Kidney (tissue), 22 donors: ENCODE measurements at places on chromosomes 3 and 15. TPM values are rescaled to one million over a fixed set of nuclear protein-coding genes. Genes with fewer than 3 reads are reported as not detected.
A peak's percentile ranks its signal among the peaks of the same experiment; 100 is the strongest.

DNA sequence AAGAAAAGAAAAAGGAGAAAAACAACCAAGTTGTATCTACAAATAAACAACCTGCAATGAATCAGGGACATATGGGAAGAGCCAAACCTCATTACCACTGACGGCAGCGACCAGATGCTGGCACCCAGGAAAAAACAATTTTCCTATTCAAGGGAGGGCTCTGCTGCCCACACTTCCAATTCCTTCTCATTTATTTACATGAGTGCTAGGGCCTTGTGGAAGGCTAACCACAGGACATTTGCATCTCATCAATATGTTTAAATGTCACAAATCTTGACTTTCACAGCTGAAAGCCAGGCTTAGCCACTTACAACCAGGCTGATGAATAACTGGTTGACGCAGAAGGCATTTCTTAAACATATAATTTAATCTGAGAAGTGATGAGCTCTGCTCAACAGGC, 36.0 kb downstream of the RFTN1 start:
- DNase-seq = no peak
- peaks cover 10% of the 10 kb centered on the region for H3K4me1 ChIP-seq
- no peaks in the 10 kb centered on the region for H3K27me3 ChIP-seq
- no peak overlapping the region for H3K4me3 ChIP-seq
- H3K36me3 ChIP-seq = no peaks in the 10 kb centered on the region

NISCH gene
- total RNA-seq = 98.7 TPM

DNA sequence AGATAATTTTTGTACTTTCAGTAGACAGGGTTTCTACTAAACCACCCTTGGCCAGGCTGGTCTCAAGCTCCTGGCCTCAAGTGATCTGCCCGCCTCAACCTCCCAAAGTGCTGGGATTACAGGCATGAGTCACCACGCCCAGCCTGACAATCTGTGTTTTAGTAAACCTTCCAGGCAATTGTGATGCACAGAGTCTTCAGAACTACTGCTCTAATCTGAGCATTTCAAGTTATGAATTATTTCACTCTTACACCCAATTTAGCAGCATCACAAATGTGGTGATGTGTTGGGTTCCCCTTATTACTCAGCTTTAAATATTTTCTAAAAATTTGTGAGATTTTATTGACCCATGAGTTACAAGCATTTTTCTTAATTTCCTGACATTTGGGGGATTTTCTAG, 94.4 kb downstream of the ULK4 start:
- no peaks in the 10 kb centered on the region for H3K27me3 ChIP-seq
- no peak overlapping the region for H3K27ac ChIP-seq
- H3K36me3 ChIP-seq = no peaks in the 10 kb centered on the region
- DNase-seq = no peak
- no peaks in the 10 kb centered on the region for H3K4me1 ChIP-seq
- H3K4me3 ChIP-seq = no peak overlapping the region

GRCh38 chr15:57060799-57061198, 142.4 kb downstream of the TCF12 start:
- H3K27ac ChIP-seq = no peak overlapping the region
- H3K27me3 ChIP-seq = no peaks in the 10 kb centered on the region
- H3K36me3 ChIP-seq = no peaks in the 10 kb centered on the region
- H3K4me1 ChIP-seq = peaks cover 9% of the 10 kb centered on the region
- no peak overlapping the region for H3K4me3 ChIP-seq

- no peak for DNase-seq
- no peak within 1 kb of the TSS for H3K4me3 ChIP-seq
- H3K27ac ChIP-seq = no peak within 1 kb of the TSS
- no peaks in the 10 kb centered on the region for H3K4me1 ChIP-seq
- H3K36me3 ChIP-seq = no peaks in the 10 kb centered on the region
Measured at GRCh38 chr3:172447611-172448579, at the start of gene GHSR. TSS of gene GHSR (minus strand) at chr3:172448456. CDS start at chr3:172448413, 43 bp downstream.

MEX3B gene
- total RNA-seq = 0.91 TPM

CAMK2N2 gene
- 0.31 TPM for total RNA-seq

DNA sequence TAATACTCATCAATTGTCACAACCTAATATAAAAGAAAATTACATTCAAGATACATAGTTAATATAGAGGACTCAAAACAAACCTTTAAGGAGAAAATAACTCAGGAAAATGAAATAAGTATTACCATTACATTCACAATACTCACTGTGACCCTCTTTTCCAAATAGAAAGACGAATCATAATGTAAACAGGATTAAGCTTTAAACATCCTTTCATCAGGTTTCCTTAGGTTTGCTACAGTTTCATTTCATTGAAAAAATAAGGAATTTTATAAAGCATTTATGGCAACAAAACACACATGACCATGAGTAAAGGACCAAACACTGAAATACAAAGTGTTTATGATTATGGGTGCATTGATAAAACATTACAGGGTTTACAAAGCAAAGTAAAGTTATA, 162.7 kb downstream of the ALCAM start:
- no peaks in the 10 kb centered on the region for H3K36me3 ChIP-seq
- H3K4me3 ChIP-seq = no peak overlapping the region
- no peaks in the 10 kb centered on the region for H3K4me1 ChIP-seq
- no peak for DNase-seq

DNA sequence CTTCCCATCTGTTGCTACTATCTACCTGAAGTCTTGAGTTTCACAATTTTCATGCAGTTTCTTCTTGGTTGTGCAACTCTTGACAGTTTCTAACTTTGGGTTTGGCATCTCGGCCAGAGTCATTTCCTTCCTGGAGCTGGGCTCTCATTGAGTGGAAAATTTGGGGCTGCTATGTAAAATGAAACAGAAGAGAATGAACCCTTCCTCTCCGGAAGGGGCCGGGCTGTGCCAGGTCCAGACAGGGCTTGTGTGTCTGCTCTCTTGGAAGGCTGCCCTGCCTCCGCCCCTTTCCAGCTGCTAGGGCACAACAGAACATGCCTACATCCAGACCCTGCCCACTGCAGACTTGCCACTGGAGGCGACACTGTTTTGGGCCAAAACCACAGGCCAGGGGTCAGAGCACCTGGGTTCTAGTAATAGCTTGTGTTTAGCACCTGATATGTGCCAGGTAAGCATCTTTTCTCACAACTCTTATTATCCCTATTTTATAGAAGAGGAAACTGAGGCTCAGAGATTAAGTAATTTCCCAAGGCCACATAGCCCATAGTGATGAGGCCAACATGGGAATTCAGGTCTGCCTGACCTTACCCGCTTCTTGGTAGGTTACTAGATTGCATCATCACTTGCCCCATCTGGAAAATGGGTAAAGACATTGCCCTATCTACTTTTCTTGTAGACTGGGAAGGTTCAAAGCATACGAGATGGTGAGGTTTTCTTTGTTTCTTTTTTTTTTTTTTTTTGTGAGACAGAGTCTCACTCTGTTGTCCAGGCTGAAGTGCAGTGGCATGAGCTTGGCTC, 25.0 kb downstream of the IRAK2 start:
- no peaks in the 10 kb centered on the region for H3K27me3 ChIP-seq
- no peaks in the 10 kb centered on the region for H3K36me3 ChIP-seq
- DNase-seq = no peak
- H3K27ac ChIP-seq = peak overlapping the region; percentile 85
- no peak overlapping the region for H3K4me3 ChIP-seq

GRCh38 chr3:154227531-154227930, 96.8 kb downstream of the DHX36 start:
- no peaks in the 10 kb centered on the region for H3K4me1 ChIP-seq
- H3K27ac ChIP-seq = no peak overlapping the region
- H3K36me3 ChIP-seq = no peaks in the 10 kb centered on the region
- H3K27me3 ChIP-seq = no peaks in the 10 kb centered on the region
- no peak overlapping the region for H3K4me3 ChIP-seq
- DNase-seq = peak; percentile 21

KNG1 gene
- total RNA-seq = 8.7 TPM

DNA sequence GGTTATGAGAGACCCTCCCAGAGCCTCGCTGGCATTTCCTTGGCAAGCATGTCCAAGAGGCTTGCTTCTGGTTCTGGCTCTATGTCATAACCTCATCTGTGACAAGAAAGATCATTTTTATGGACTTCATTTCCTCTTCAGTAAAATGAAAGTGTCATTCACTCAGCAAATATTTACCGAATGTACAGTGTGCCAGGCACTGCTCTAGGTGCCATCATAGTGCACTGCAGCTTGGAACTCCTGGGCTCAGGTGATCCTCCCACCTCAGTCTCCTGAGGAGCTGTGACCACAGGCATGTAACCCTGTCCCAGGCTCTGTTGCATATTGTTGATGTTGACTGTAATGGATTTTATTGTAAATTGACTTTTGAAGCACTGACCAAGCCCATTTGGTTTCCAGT, 18.7 kb upstream of the ITPKA start:
- no peak overlapping the region for H3K4me3 ChIP-seq
- H3K27me3 ChIP-seq = no peaks in the 10 kb centered on the region
- no peak overlapping the region for H3K27ac ChIP-seq
- DNase-seq = no peak

DNA sequence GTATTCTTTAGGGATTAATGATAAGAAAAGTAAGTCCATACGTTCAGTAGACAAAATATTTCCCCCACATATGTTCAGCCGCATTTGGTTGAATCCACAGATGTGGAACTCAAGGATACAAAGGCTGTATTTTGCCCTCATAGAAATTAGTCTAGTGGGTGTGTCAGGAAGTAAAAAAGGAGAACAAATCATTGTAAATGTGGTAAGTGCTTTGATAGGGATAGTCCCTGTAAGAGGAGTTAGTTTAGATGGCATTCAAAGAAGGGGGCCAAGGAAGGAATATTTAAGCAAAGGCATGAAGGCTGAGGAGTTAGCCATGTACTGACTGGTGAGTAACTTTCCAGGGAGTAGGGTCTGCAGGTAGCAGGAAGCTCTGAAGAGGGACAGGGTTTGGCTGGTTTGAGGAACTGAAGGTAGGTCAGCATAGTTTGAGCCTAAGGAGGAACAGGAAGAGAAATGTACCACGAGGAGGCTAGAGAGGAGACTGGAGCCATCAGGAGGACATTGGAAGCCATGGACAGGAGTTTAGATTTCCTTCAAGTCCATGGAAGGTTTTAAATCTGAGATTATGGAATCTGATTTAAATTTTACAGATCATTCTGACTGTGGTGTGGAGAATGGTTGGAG, 98.8 kb downstream of the MME start:
- no peaks in the 10 kb centered on the region for H3K4me1 ChIP-seq
- no peaks in the 10 kb centered on the region for H3K27me3 ChIP-seq
- no peaks in the 10 kb centered on the region for H3K36me3 ChIP-seq
- no peak overlapping the region for H3K27ac ChIP-seq

DNA sequence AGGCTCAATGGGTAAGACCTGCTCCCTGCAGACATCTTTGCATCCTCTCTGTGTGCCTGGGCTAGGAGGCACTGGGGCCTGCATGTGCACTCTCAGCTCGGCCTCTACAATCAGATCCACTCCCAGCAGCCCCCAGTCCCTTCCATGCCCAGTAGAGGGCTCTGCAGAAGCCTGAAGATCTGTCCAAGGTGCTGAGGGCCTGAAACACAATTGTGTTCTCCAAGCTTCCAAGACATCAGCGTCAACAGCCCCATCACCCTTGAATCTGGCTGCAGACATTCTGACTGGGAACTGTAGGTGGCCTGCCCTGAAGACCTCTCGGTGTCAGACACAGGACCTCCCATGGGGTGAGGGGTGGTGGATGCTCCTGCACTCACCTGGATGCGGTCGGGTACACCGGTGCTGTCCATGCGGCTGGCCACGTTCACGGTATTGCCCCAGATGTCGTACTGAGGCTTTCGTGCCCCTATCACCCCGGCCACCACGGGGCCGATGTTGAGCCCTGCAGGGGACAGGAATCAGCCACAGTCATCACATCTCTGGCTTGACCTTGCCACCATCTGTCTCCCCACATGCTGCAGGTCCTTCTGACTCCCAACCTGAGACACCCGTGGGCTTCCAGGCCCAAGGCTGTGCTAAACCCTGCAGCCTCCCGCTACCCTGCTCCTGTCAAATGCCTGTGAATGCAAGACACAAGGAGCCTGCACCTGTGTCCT, 84.7 kb downstream of the SEC22A start:
- H3K4me3 ChIP-seq = no peak overlapping the region
- H3K4me1 ChIP-seq = no peaks in the 10 kb centered on the region
- peak; percentile 65 for DNase-seq
- no peaks in the 10 kb centered on the region for H3K27me3 ChIP-seq
- H3K36me3 ChIP-seq = no peaks in the 10 kb centered on the region

C15orf62 gene
- 1.4 TPM for total RNA-seq

- no peaks in the 10 kb centered on the region for H3K27me3 ChIP-seq
- H3K4me1 ChIP-seq = no peaks in the 10 kb centered on the region
- DNase-seq = no peak
- no peak overlapping the region for H3K4me3 ChIP-seq
- no peaks in the 10 kb centered on the region for H3K36me3 ChIP-seq
Measured at GRCh38 chr15:82970078-82970686, 15.8 kb upstream of the RAMAC start.

DNA sequence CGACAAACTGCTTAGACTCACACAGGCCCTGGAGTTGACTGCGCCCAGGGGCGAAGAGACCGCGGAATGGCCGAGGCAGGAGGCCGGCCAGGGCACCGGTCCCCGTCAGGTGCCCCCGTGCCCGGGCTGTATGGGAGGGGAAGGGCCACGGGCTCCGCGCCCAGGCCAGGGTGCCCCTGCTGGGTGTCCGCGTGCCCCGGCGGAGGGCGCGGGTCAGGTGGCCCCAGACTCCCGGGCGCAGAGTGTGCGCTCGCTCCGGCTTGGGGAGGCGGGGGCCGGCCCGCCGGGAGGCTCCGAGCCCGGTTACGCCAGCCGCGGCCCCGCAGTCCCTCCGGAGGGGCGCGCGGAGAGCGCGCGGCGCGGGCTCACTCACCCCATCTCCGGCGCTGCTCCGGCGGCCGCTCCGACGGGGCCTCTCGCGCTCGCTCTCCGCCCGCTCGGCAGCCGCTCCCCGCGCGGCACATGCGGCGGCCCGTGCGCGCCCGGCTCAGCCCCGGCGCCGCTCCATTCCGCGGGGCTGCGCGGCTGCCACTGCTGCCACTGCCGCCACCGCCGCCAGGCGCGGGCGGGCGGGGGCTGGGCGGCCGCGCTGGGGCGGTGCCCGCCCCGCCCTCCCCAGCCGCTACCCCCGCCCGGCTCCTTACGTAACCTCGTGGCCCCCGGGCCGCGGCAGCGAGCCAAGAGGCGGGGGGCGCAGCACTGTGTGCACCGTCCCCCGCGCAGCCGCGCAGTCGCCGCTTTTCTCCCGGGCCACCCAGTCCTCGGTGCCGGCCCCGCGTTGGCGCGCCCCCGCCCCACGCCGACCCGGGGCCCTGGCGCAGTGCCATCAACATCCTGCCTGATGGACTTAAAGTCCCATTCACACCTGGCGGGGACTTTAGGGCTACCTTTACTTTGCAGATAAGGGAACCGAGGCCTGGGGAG, at the start of gene HOMER2:
Gene HOMER2, minus strand, starts transcription at position 563 of the 924 bp plus-strand sequence. Its CDS starts 185 bp downstream, at position 378.
- H3K4me3 ChIP-seq = peak within 1 kb of the TSS; percentile 65
- H3K27me3 ChIP-seq = no peaks in the 10 kb centered on the region
- no peaks in the 10 kb centered on the region for H3K36me3 ChIP-seq
- no peak within 1 kb of the TSS for H3K27ac ChIP-seq
- H3K4me1 ChIP-seq = no peaks in the 10 kb centered on the region

- no peak overlapping the region for H3K4me3 ChIP-seq
- no peak overlapping the region for H3K27ac ChIP-seq
- H3K36me3 ChIP-seq = no peaks in the 10 kb centered on the region
- H3K27me3 ChIP-seq = no peaks in the 10 kb centered on the region
Measured at GRCh38 chr3:44894485-44894884, 20.1 kb downstream of the TGM4 start.

HMCES gene
- total RNA-seq = 40.1 TPM

GASK1A gene
- 7.3 TPM for total RNA-seq

ACTC1 gene
- 25.0 TPM for total RNA-seq

EFCC1 gene
- total RNA-seq = 3.7 TPM

RNU5B-1 gene
- 54.0 TPM for total RNA-seq

- H3K27me3 ChIP-seq = no peaks in the 10 kb centered on the region
- no peak for DNase-seq
- H3K4me1 ChIP-seq = no peaks in the 10 kb centered on the region
- no peak overlapping the region for H3K27ac ChIP-seq
- no peak overlapping the region for H3K4me3 ChIP-seq
Measured at GRCh38 chr3:19216669-19217337, 68.5 kb downstream of the KCNH8 start.
